Smooth muscle cell of the coronary artery (primary cell): ENCODE measurements at places on chromosomes 2 and 18. TPM values are rescaled to one million over a fixed set of nuclear protein-coding genes. Genes with fewer than 3 reads are reported as not detected.

TSGA10 gene
- 2.3 and 2.5 TPM in 2 replicates for total RNA-seq

FNDC4 gene
- total RNA-seq = 15.9 and 31.8 TPM in 2 replicates

ACVR1C gene
- 0.08 and 0.59 TPM in 2 replicates for total RNA-seq

NT5C1B gene
- not detected in 2 replicates for total RNA-seq

ATP6V1C2 gene
- not detected in 2 replicates for total RNA-seq

NCKAP5 gene
- 1.4 and 1.7 TPM in 2 replicates for total RNA-seq

CFAP65 gene
- not detected in 2 replicates for total RNA-seq

RALBP1 gene
- total RNA-seq = 42.1 and 60.5 TPM in 2 replicates

TMEM247 gene
- not detected in 2 replicates for total RNA-seq

PKDCC gene
- 28.9 and 147 TPM in 2 replicates for total RNA-seq

IAH1 gene
- 63.9 and 82.0 TPM in 2 replicates for total RNA-seq

SMYD1 gene
- not detected in 2 replicates for total RNA-seq

DGKD gene
- 11.0 and 11.8 TPM in 2 replicates for total RNA-seq

TYMS gene
- 8.2 and 14.7 TPM in 2 replicates for total RNA-seq

DSG2 gene
- total RNA-seq = under 0.01 and 8.9 TPM in 2 replicates
